ENCODE measurements at places on chromosomes 4 and X. TPM values are rescaled to one million over a fixed set of nuclear protein-coding genes. Genes with fewer than 3 reads are reported as not detected.

Gene SPOCK3
- not detected for total RNA-seq

Gene SPANXN4
- not detected for total RNA-seq

Gene ZCCHC18
- 1.1 TPM for total RNA-seq

Gene MAGEE1
- total RNA-seq = 0.47 TPM

Gene NEUROG2
- total RNA-seq = not detected

Gene APLN
- total RNA-seq = 9.0 TPM

Gene CETN2
- 36.5 TPM for total RNA-seq

Gene KLF8
- 0.12 TPM for total RNA-seq

Gene TKTL2
- total RNA-seq = not detected

Gene GPR173
- 1.5 TPM for total RNA-seq

Gene CPZ
- 38.3 TPM for total RNA-seq

Gene IGFBP7
- total RNA-seq = 1,624 TPM

Gene TLR8
- total RNA-seq = not detected

Gene HTRA3
- total RNA-seq = 9.8 TPM

Gene BMP3
- under 0.01 TPM for total RNA-seq

Gene PGAM4
- total RNA-seq = not detected

Gene ABCD1
- total RNA-seq = 16.3 TPM

Gene DUSP9
- not detected for total RNA-seq

Gene ANK2
- 37.6 TPM for total RNA-seq

Gene OTUD6A
- not detected for total RNA-seq

Gene SCRG1
- total RNA-seq = 1.4 TPM

Gene PAGE2B
- not detected for total RNA-seq

Gene FAM47A
- not detected for total RNA-seq

Gene BMPR1B
- 1.8 TPM for total RNA-seq

Gene SPP1
- total RNA-seq = 7.8 TPM

Gene ZFP92
- total RNA-seq = 0.58 TPM

Gene RS1
- not detected for total RNA-seq

Gene TMLHE
- 15.2 TPM for total RNA-seq

Gene BEX5
- total RNA-seq = not detected

Gene P2RY10
- not detected for total RNA-seq

Gene PABPC4L
- 3.0 TPM for total RNA-seq

Gene ITGB1BP2
- total RNA-seq = 0.23 TPM

Gene BST1
- total RNA-seq = 24.2 TPM

Gene EPHA5
- total RNA-seq = 2.5 TPM

Gene MSX1
- 5.7 TPM for total RNA-seq

Gene SAGE1
- total RNA-seq = not detected

Gene NIPAL1
- under 0.01 TPM for total RNA-seq

Gene DCX
- not detected for total RNA-seq

Gene PDE5A
- total RNA-seq = 20.4 TPM

Gene TMEM150C
- 0.23 TPM for total RNA-seq

Gene SOD3
- total RNA-seq = 82.9 TPM

Data from pericardium fibroblast (primary cell).